ENCODE measurements at places on chromosomes 12 and 14.

- no peak for DNase-seq
These were observed 28.6 kb upstream of the PTPRQ start for GRCh38 chr12:80415466-80415865.

DNA sequence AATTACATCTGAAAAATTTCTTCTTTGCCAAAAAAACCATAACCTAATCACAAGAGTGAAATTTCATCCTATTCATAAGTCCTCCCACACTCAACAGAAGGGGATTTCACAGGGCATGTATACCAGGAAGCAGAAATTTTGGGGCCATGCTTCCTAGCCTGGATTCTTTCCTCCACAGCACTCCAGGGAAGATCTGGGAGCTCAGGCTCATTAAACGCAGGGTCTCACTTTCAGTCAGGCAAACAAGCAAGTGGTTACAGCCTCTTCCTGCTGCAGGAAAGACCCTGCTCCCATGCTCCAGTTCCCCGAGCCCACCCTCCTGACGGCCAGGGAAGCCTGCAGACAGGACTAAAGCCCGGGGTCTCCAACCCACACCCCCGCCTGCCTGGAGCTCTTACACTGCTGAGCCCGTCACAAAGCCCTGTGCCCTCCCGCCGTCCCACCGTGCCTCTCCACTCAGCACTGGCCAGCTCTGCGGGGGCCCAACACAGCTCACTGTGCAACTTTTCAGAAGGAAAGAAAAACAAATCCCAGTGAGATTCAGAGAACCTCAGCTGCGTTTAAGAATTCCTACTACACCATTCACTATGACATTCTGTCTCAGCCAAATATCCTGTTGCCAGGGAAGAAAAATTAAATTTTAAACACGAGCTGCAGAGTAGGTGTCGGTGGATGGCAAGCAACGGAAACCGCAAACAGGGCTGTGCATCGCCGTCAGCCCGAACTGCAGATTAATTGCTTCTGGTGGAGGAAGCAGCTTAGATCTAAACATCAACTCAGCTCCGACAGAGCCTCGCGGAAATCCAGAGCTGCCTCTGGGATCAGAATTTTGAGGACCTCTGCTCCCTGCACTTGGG lies 106.7 kb upstream of the SFSWAP start:
- DNase-seq: no peak

DNA sequence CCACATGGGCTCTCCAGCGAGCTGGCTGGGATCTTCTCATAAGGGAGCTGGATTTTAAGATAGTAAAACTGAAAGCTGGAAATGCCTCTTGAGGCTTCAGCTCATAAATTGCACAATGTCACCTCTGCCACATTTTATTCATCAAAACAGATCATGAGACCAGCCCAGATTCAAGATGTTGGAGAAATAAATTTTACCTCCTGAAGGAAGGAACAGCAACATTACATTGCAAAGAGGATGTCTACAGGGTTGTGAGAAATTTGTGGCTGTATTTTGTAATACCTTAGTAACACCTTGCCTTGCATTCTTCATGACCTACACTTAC lies 43.1 kb upstream of the KRR1 start:
- DNase-seq: no peak

- peak; percentile 58 for DNase-seq
These were observed 539 bp upstream of the HMGA2 start for GRCh38 chr12:65823513-65824375.

DNA sequence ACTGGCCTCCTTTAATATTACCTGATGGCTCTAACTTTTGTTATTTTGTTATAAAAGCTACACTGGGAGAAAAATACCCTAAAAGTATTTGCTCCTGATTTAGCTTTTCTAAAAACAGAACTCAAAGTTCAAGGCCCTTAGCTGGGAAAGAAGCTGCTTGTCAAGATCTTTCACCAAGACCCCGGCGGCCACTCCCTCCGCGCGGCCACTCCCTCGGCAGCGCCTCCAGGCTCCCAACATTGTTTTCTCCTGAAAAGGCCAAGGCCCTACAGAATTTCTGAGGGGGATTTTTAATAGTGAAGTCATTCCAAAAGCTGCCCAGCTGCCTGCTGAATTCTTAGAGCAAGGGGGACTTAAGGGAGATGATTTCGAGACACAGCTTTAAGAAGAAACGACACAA lies 96.4 kb downstream of the NTN4 start:
- DNase-seq: no peak

DNA sequence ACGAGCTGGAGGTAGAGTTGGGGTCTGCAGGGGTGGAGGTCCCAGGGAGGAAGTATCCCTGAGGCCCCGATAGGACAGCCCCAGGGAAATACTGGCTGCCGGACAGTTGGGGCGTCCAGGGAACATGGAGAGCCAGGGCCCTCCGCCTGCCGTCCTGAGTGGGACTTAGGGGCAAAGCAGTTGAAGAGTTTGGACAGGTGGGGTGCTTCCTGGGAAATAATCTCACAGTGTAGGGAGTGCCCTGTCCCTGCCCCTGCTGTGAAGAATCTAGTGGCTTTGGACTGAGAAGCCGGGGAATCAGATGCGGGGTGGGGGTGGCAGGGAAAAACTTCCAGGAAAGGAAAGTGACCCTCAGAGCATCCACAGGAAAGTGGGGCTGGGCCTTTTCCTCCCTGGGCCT lies 9.8 kb upstream of the HHIPL1 start:
- DNase-seq: no peak

DNA sequence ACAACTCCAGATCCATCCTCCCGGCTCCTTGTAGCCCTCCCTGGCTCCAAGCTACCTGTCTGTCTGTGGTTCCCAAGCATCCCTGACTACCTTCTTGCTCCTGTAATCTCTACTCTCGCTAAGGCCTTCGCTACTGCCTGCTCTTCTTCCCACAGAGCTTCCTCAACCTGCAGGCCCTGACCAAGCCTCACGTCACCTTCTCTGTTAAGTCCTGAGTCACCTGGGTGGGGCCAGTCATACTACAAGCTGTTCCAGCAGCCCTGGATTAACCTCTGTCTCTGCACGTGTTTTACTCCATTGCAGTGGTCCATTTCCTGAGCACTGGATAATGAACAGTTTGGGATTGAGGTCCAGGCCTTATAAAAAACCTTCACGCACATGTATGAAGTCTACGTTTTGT lies 770.7 kb downstream of the BCL11B start:
- no peak for DNase-seq

DNA sequence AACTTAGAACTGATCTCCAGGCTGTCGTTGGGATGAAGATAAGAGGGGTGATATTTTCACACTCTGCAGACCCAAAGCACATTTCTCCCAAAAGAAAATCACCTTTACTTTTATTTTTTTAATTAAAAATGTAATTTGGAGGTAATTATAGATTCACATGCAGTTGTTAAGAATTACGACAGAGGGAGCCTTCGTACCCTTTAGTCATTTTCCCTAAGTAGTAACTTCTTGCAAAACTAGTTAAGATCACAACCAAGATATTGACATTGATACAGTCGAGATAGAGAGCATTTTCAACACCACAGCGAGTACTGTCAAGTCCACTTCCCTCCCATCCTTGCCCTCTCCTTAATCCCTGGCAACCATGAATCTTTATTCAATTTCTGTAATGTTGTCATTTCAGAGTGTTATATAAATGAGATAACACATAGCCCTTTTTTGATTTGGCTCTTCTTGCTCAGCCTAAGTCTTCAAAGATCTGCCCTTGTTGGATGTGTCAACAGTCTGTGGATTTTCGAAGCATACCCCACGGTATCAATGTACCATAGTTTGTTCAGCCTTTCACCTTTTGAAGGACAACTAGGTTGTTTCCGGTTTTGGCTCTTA lies 39.6 kb downstream of the DNAH10 start:
- no peak for DNase-seq
